ENCODE measurements at places on chromosomes 4 and X. TPM values are rescaled to one million over a fixed set of nuclear protein-coding genes. Genes with fewer than 3 reads are reported as not detected.

DNA sequence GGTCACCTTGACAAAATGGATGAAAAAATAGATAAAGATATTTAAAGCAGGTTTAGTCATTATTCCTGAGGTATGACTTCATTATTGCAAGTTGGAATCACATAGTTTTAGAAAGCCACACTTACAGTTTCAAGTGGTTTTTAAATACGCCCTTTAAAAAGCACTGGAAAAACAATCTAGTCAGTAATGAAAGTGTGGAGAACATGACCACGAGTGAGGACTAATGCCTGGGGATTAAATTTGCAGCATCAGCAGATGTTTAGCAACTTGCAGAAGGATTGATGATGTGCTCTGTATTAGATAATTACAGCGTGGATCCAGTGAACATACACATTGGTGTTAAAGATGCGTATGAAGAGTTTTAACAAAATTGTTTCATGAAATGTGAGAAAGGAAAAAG is 5.9 kb downstream of the SPARCL1 start:
- no peak overlapping the region for H3K4me3 ChIP-seq
- peak; percentile 63 for DNase-seq
- no peaks in the 10 kb centered on the region for H3K36me3 ChIP-seq
- peaks cover 10% of the 10 kb centered on the region for H3K4me1 ChIP-seq

- H3K4me3 ChIP-seq, result peak overlapping the region; percentile 86
- no peaks in the 10 kb centered on the region for H3K4me1 ChIP-seq
- peaks cover 3% of the 10 kb centered on the region for H3K36me3 ChIP-seq
- H3K27me3 ChIP-seq, result no peaks in the 10 kb centered on the region
- H3K27ac ChIP-seq, result peak overlapping the region; percentile 52
- DNase-seq, result no peak
Observed at GRCh38 chrX:74292808-74293123, 11.2 kb upstream of the ZCCHC13 start.

DNA sequence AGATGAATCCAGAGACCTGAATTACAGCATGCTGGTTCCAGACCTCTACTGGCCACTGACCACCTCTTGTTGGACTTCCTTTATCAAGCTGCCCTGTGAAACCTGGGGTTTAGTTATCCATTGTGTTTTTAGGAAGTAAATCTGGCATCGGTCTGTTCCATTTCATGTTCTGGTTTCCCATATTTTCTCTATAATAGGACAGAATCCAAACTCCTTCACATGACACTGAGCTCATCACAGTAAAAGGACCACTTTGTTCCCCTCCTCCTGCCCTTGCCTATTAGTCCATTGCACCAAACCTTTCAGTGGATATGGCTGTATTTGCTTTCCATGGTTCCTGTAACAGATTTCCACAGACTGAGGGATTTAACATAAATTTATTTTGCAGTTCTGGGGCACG is 4.0 kb downstream of the MFAP3L start:
- DNase-seq, result no peak
- H3K4me1 ChIP-seq, result no peaks in the 10 kb centered on the region
- H3K27ac ChIP-seq, result no peak overlapping the region
- no peaks in the 10 kb centered on the region for H3K27me3 ChIP-seq
- H3K4me3 ChIP-seq, result no peak overlapping the region
- no peaks in the 10 kb centered on the region for H3K36me3 ChIP-seq

DNA sequence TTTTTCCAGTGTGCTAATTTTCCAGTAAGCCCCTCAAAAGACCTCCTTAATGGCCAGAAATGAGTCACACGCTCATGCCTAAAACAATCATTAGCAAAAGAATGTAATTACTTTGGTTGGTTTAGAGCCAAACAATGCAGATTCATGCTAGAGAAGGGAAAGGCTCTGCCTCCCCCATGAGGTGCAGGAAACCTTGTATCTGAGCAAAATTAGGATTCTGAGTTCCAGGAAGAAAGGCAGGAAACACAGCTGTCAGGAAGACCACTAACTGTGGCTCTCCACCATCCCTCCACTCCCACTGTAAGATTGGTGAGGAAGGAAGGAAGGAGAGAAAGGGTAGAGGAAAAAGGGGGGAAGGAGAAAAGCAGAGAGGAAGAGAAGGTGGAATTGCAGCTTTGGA is 104.9 kb upstream of the DHX15 start:
- H3K27me3 ChIP-seq, result peaks cover 4% of the 10 kb centered on the region
- no peak overlapping the region for H3K4me3 ChIP-seq
- no peaks in the 10 kb centered on the region for H3K4me1 ChIP-seq
- H3K27ac ChIP-seq, result no peak overlapping the region
- DNase-seq, result no peak
- H3K36me3 ChIP-seq, result no peaks in the 10 kb centered on the region

- H3K36me3 ChIP-seq, result no peaks in the 10 kb centered on the region
- H3K4me3 ChIP-seq, result no peak overlapping the region
- H3K27ac ChIP-seq, result no peak overlapping the region
- DNase-seq, result no peak
- no peaks in the 10 kb centered on the region for H3K27me3 ChIP-seq
Observed at GRCh38 chrX:74797338-74797887, 127.8 kb downstream of the NEXMIF start.

DNA sequence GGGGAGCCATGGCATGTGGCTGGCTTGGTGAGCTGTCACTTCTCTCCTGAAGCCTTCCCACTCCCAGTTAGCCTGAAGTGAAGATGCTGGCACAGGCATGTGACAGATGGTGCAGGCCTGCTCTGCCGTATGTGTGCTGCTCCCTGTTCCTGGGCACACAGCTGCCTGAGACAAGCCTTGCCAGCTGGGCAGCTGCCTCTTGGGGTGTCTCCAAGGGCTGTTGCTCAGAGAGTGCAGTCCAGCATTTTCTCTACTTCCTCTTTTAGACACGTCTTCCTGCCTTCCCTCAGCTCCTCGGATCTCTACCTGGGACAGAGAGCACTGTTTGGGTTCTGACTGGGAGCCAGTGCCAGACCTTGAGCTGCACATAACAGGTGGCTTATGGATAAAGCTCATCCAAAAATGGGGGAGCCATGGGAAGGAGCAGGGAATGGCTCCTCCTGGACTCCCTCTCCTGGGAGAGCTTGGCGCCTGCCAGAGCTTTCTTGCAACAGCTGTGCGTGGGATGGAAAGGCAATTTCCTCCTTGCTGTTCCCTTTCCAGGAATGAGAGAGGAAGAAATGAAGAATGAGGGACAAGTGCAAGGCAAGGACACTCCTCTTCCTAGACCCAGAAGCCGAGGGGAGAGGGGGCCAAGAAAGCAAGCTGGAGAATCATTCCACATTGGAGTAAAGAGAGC is 132.9 kb downstream of the MSL3 start:
- no peak overlapping the region for H3K4me3 ChIP-seq
- DNase-seq, result no peak

DNA sequence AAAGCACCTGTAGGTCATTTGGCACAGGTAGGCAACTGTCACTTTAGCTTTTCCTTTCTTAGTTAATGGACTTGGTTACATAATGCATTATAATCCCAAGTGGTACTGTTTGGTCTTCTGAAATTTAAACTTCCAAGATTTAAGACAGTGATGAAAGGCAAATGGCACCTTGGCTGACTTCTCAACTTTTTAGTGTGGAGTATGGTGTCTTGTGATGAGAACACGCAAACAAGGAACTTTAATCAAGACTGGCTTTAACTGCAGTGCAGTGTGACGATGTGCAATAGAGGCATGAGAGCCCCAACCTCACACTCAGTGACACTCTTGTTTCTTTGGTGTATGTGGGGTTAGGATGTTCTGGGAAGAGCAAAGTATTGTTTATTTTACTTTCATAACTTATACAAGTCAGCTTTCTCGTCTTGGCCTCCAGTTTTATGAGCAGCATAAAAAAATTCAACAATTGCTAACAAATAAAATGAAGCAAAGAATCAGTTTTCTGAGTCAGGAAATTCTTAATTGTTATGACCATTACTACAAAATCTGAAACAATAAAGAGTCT is 171.9 kb downstream of the MAD2L1 start:
- no peaks in the 10 kb centered on the region for H3K27me3 ChIP-seq
- no peak overlapping the region for H3K27ac ChIP-seq

DNA sequence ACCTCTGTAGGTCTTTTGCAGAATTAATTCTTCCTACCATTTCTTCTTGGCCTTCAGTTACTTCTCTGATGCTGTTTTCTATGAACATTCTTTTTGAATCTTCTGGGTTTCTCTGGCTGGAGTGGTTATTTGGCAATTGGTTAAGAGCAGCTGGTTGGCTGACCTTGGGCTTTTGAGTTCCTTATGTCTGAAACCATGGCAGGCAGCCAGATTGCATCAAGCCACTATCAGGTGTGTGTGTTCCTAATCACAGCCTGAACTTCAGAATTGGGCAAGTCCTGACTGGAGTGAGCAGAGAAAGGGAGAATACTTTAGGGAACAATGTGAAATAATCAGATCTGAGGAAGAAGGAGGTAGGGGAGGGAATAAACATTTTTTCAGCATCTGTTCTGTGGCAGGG is 90.2 kb downstream of the ARHGAP10 start:
- H3K27ac ChIP-seq, result no peak overlapping the region
- no peaks in the 10 kb centered on the region for H3K27me3 ChIP-seq
- H3K4me1 ChIP-seq, result peaks cover 16% of the 10 kb centered on the region
- no peaks in the 10 kb centered on the region for H3K36me3 ChIP-seq
- no peak overlapping the region for H3K4me3 ChIP-seq
- peak; percentile 65 for DNase-seq

DNA sequence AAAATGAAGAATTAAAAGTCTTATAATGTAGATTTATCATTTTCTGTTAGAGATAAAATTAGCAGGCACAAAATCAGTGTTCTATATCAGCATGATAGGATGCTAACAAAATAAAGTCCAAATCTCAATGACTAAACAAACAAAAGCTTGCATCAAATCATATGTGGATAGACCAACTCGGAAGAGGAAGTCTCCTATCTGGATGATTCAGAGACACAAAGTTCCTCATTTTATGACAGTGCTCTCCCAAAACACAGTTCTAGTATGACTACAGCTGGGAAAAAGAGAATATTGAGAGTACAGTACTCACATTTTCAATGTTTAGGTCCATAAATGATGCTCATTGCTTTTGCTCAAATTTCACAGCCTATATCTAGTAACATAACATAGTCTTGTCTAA is 376.1 kb upstream of the CTSO start:
- no peak for DNase-seq
- H3K4me3 ChIP-seq, result no peak overlapping the region
- no peaks in the 10 kb centered on the region for H3K27me3 ChIP-seq

DNA sequence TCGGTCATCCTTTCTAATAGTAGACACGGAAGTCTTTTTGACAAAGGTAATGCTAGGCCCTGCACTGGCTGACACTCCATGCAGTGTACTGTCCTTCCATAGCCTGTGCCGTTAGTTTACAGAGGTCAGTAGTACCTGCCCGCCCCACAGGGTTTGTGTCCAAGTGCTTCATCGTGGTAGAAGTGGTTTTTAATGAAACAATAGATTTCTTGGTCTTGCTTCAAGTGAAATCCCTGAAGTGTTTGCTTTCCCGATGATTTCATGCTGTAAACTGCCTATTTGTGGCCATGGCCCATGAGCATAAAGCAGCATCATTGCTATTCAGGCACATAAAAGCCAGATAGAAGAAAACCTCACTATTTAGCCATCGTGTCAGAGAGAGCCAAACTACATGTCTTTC is 139.3 kb downstream of the GPR143 start:
- no peaks in the 10 kb centered on the region for H3K4me1 ChIP-seq
- H3K27ac ChIP-seq, result no peak overlapping the region
- peak; percentile 41 for DNase-seq
- H3K27me3 ChIP-seq, result no peaks in the 10 kb centered on the region
- H3K36me3 ChIP-seq, result no peaks in the 10 kb centered on the region

- H3K4me1 ChIP-seq, result no peaks in the 10 kb centered on the region
- no peak overlapping the region for H3K27ac ChIP-seq
- DNase-seq, result no peak
- no peaks in the 10 kb centered on the region for H3K27me3 ChIP-seq
Observed at GRCh38 chr4:6109842-6110560, 90.3 kb downstream of the JAKMIP1 start.

GRCh38 chr4:105780176-105780575 is 71.6 kb downstream of the GSTCD start:
- H3K4me3 ChIP-seq, result no peak overlapping the region
- H3K27me3 ChIP-seq, result no peaks in the 10 kb centered on the region
- no peaks in the 10 kb centered on the region for H3K4me1 ChIP-seq
- H3K36me3 ChIP-seq, result no peaks in the 10 kb centered on the region

- DNase-seq, result peak; percentile 41
- H3K27ac ChIP-seq, result no peak overlapping the region
- H3K4me1 ChIP-seq, result peaks cover 24% of the 10 kb centered on the region
- no peaks in the 10 kb centered on the region for H3K27me3 ChIP-seq
- no peak overlapping the region for H3K4me3 ChIP-seq
- H3K36me3 ChIP-seq, result no peaks in the 10 kb centered on the region
Observed at GRCh38 chr4:40335525-40335894, 377 bp downstream of the CHRNA9 start.

GRCh38 chr4:181962321-181962720 is 280.9 kb upstream of the TENM3 start:
- H3K27me3 ChIP-seq, result no peaks in the 10 kb centered on the region
- H3K4me1 ChIP-seq, result peaks cover 44% of the 10 kb centered on the region
- H3K36me3 ChIP-seq, result no peaks in the 10 kb centered on the region
- H3K27ac ChIP-seq, result no peak overlapping the region

- DNase-seq, result no peak
- H3K36me3 ChIP-seq, result no peaks in the 10 kb centered on the region
Observed at GRCh38 chr4:174865418-174865985, 36.5 kb upstream of the GLRA3 start.

DNA sequence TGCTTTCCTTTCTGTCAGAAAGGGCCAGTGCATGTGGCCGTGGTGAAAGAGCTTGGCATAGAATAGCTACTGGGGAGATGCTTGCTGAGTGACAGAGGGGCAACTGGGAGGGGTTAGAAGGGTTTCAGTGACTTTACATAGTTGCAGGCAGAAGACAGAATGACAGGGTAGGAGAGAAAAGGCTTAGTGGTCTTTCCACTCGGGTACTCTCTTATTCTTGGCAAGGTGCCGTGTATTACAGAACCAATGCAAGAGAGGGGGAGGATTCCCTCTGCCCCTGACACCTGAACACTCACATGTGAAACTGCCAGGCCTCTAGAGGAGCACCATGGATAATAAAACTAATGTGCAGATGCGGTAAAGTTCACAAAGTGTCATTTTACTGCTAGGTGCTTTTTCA is 228.2 kb downstream of the MGST2 start:
- no peak overlapping the region for H3K27ac ChIP-seq
- peaks cover 4% of the 10 kb centered on the region for H3K4me1 ChIP-seq
- no peaks in the 10 kb centered on the region for H3K36me3 ChIP-seq

GRCh38 chrX:21926527-21927278 is 13.8 kb upstream of the SMS start:
- no peaks in the 10 kb centered on the region for H3K36me3 ChIP-seq
- no peak overlapping the region for H3K4me3 ChIP-seq
- H3K27ac ChIP-seq, result peak overlapping the region; percentile 87
- peaks cover 8% of the 10 kb centered on the region for H3K4me1 ChIP-seq
- peak; percentile 95 for DNase-seq

FAM53A gene
- 3.4 TPM for total RNA-seq

ARHGEF9 gene
- 44.8 TPM for total RNA-seq

NR0B1 gene
- total RNA-seq, result 0.25 TPM

SASH3 gene
- total RNA-seq, result not detected

ZXDB gene
- total RNA-seq, result 4.8 TPM

HPGD gene
- 0.20 TPM for total RNA-seq

Measured in astrocyte (in vitro differentiated cells and primary cell).